ENCODE measurements at places on chromosomes 2 and 18. TPM values are rescaled to one million over a fixed set of nuclear protein-coding genes. Genes with fewer than 3 reads are reported as not detected.

DNA sequence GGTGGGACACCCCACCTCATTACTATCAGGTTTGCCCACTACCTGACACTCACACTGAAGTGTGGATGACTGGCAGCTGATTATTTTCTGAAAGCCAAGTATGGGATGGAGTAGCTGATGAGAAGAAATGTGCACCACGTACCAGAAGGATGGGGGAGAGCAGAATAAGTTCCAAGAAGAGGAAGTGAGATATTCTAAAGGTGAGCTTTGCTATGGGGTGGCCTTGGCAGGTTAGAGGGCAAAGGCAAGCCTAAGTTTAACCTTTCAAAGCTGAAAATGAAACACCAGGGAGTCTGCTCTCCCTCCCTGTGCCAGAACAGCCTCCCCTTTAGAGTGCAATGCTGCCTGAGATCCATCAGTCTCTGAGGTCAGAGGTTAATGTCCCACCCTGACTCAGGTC, 196.1 kb upstream of the OSR1 start:
- no peak for DNase-seq

GRCh38 chr2:13000664-13001363, 284.1 kb downstream of the TRIB2 start:
- no peak for DNase-seq

LIMS4 gene
- total RNA-seq = 0.82 TPM

NBAS gene
- 34.1 TPM for total RNA-seq

CNGA3 gene
- total RNA-seq = not detected

Data from activated naive CD8-positive, alpha-beta T cell treated with anti-CD3 and anti-CD28 coated beads for 36 hours (primary cell).